Neural crest cell (in vitro differentiated cells): ENCODE measurements at places on chromosomes 1 and 21. TPM values are rescaled to one million over a fixed set of nuclear protein-coding genes. Genes with fewer than 3 reads are reported as not detected.

DNA sequence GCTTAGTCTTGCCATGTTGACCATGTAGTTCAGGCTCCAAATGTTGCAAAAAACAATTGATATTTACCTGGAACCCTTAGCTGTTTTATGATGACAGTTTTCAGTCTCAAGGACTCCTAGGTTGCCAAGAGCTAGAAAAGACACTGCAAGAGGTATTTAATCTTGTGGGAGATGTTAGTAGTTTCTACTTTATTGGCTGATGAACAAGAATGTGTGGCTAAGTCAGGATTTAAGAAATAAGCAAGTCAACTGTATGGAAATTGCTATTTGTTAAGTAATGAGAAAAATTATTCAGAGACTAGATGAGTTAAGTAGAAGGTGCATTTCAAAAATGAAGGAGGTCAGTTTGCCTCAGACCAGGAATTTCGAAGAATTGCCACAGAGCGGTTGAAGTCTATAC lies 639.7 kb upstream of the USP24 start:
- no peak for DNase-seq

GRCh38 chr1:178619042-178619927 lies 105.8 kb upstream of the RALGPS2 start:
- DNase-seq = no peak

DNA sequence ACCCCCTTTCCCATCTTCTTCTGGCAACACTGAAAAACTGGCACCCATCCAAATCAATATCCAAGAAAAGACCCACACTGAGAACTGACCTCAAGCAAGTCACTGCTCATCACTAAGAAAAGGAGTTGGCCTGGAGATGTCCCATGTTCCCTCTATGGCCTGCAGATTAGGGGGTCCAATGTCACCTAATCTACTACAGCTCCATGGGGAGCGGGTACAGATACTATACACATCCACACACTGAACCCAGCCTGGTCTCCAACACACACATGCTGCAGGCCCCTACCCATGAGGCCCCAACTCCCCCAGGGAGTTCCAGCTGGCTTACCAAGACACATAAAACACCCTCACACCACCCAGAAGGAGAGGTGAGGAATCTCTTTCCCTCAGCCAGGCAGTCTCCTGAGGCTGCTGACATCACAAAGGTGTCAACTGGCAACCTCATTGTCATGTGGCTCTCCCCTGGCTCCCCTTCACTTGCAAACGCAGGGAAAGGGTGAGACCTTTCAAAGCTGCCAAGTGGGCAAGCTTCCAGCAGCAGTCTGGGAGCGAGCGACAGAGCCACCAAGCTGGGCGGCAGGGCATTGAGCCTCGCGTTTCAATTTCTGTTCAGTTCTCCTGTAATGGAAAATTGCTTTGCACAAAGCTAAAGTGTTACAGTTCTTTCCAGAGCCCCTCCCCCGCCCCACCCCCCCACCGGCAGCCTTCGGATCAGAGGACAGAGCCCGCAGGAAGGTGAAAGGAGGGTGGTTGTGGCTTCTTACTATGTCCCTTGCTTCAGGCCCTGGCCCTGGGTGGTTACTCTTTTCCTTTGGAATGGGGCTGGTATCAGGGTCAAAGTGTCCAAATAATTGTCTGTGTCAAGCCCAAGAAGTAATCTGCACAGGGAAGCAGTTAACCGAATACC lies at the start of gene LRRC52:
LRRC52 (plus strand) TSS at position 469 of the 907 bp plus-strand sequence; CDS start at position 766, 297 bp downstream.
- DNase-seq = no peak

DNA sequence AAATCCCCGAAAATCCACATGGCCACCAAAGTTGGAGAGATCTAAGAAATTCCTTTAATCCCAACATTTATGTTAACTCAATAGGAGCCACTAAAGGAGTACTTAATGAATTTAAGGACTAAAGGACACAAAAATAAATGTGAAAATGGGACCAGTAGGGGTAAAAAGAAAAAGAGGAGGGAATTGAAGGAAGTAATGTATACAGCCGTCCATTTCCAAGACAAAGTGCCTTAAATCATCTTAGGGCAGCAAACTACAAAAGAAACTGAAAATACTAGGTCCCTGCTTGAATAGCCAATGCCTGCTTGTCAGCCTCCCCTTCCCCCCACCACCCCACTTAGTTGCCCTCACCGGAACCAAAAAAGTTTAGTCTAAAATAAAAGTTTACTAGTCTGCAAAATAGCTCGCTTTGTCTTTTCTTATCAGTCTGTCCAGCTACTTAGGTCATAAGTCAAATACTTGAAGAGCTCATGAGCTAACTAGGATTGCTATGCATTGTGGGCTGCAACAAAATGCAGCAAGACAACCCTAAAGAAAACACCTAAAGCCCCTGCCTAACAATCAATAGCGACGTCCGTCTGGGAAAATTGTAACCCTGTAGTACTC lies 66.3 kb upstream of the TLR5 start:
- DNase-seq = no peak

- no peak for DNase-seq
Observed at GRCh38 chr1:68112835-68113243, 62.4 kb upstream of the DIRAS3 start.

GRCh38 chr1:218479436-218480115 lies 134.4 kb downstream of the TGFB2 start:
- no peak for DNase-seq

- no peak for DNase-seq
Observed at GRCh38 chr1:225694151-225694603, 41.3 kb upstream of the ENAH start.

DNA sequence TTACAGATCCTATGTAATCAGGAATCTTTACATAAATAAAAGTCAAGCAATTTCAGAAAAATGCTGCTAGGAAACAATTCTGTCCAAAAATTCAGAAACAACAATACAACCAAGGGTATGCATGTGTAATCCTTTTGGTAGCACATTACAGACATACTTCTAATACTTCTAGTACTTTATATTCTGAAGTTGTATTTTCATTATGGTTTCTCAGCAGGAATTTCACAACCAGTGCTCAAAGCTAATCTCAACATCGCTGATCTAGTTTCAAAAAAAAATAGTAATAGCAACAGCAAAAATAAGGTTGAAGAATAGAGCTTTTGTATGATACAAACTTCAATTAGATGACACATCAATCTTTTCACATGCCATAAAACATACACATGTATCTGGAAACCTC lies 545.2 kb downstream of the LTN1 start:
- DNase-seq = no peak

DNA sequence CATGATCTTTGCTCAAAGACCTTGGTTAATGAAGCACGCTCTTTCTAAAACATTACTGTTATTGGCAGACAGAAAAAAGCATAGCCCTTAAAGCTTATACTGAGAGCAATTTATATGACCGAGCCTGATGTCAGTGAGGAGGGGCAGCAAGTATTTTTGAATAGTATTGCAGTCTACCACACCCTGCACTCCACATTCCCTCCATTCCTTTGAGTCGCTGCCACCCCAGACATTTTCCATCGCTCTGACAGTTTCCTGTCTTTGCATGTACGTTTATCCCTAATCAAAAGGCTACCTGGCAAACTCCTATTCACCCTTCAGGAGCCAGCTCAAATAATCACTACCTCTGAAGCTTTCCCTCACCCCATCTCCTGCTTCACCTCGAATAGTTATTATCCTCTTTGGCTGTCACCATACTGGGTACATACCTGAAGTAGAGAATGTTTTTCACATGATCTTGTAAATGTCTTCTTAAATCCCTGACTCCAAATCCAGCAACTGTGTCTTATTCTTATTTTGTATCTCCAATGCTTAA lies 5.5 kb upstream of the JUN start:
- DNase-seq = no peak

DNA sequence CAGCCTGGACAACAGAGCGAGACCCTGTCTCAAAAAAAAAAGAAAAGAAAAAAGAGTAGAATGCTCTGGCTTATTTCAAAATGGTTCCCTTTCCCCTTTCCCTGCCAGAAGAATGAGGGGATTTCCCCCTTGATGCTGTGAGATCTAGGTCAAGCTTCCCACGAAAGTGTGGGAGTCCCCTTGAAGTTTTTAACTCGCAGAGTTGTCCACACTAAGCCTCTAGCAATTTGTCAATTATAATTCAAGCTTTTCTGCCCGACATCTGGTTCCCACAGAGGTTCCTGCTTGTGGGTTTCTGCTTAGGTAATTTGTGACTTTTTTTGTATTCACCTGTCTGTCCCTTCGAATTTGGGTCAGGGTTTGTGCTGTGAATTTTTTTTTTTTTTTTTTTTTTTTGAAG lies 62.8 kb downstream of the ZFYVE9 start:
- no peak for DNase-seq

DNA sequence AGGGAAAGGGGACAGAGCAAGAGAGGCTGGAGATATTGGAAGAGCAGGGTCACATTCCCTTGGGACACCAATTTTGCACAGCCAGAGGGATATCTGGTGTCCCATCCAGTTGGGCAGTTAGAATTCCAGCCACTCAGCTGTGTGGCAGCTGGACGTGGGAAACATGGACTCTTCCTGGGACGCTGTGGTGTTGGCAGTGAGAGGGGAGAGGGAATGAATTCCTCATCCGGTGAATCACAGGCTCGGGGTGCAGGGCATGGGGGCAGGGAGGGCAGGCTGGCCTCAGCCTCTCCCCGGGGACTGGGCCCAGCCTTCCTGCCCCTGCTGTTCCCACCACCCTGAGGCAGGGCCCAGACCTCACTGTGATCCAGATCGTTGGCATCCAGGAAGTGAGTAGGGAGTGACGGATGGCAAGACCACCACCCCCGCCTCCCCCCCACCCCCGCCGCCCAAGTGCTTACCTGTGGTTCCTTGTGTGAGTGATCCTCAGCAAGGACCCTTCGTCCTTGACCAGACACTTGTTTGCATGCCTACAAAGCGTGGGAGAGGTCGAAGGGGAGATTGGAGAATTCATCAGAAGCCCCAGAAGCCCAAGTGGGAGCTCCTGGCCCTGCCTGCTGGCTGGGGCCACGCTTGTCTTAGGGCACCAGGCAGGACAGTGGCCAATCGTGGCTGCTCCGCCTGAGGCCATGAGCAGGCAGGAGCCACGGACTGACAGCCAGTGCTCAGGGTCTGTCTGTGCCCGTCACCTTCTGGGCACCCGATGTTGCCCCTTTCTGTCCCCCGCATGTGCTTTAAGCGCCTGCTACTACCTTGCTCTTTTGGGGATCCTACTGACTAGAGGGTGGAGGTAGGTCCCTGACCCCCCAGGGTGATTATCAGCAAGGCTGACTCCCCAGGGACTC lies 8.7 kb downstream of the WNT3A start:
- no peak for DNase-seq

DNA sequence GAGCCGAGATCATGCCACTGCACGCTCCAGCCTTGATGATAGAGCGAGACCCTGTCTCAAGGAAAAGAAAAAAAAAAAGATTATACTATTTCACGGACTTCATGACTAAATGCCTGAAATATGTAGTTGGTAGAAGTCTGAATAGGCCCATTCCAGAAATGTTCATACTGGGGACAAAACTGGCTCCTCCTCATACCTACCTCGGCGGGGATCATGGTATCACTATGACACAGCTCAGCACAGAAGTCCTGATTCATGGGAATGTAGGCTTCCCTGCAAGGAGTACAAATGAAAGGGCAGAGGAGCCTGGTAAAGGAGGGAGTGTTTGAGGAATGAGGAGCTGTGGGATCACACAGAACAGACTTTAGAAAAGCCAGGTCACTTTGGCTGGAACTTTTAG lies 5.0 kb downstream of the SPATA46 start:
- DNase-seq = no peak

DNA sequence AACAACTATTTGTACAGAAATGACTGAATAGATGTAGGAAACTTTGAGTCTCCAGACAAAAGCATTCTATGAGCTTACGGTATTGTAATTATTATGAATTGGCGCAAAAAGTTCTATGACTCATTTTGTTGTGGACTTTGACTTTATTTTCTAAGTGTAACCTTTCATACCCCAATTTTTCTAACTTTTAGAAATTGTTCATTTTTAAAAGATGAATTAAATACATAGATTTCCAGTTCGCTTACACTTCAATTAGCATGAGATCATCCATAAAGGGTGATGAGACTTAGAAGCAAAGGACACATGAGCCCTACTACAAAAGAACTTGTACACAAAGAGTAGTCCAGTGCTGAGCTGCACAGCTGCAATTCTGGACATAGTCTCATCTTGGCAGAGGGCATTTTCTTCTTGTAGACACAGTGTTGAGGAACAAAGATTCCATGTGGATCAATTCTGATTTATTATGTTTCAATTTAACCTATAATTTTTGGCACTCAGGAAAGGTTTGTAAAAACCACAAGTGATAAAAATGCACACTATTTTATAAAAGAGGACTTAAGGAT lies 431.1 kb downstream of the LRRIQ3 start:
- no peak for DNase-seq

GRCh38 chr1:236120721-236121153 lies 21.6 kb upstream of the GPR137B start:
- no peak for DNase-seq

GRCh38 chr21:39114871-39115575 lies 68.2 kb downstream of the PSMG1 start:
- no peak for DNase-seq

DNA sequence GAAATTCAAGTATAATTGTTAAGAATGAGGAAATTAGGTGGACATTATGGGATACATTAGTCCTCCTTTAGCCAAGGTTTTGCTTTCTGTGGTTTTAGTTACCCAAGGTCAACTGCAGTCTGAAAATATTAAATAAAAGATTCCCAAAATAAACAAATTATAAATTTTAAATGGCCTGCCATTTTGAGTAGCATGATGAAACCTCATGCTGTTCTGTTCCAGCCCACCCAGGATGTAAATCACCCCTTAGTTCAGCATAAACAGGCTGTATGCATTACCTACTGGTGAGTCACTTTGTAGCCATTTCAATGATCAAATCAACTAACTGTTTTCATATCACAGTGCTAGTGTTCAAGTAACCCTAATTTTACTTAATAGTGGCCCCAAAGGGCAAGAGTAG lies 132.5 kb upstream of the LYPLAL1 start:
- DNase-seq = no peak

GRCh38 chr1:26158908-26159742 lies at the start of gene FAM110D:
Gene FAM110D, plus strand, starts transcription at chr1:26159079. Its CDS starts 2,213 bp downstream, at chr1:26161292.
- no peak for DNase-seq

DNA sequence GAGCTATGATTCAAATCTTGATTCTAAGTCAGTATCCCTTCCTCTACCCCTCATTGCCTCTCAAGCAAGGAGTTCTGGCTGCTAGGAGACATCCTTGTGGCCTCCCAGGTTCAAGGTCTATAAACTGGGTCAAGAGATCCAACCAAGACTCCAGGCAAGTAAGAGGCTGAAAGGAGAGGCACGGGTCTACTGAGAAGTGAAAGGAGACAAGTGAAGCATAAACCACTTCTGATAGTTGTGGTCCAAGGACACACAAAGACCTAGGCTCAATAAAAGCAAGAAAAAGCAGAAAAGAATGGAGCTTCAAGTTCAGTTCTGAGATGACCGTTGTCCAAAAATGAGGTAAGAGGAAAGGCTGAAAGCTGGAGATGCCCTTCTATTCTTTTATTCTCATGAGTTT lies 17.8 kb upstream of the PPP2R5A start:
- DNase-seq = no peak

The GPR3 gene
- total RNA-seq = 6.1 and 7.0 TPM in 2 replicates

The FABP3 gene
- 13.6 and 14.0 TPM in 2 replicates for total RNA-seq

The ZBTB8B gene
- total RNA-seq = 3.1 and 3.3 TPM in 2 replicates

The RGSL1 gene
- total RNA-seq = not detected in 2 replicates

The CYP4A11 gene
- not detected in 2 replicates for total RNA-seq

The FBLIM1 gene
- total RNA-seq = 6.2 and 7.9 TPM in 2 replicates

The GSTM2 gene
- 43.7 and 46.6 TPM in 2 replicates for total RNA-seq

The DNAJC28 gene
- 2.4 and 2.7 TPM in 2 replicates for total RNA-seq
